Right ventricle myocardium superior (tissue), 1 donor: ENCODE measurements at places on chromosomes 12 and 14. TPM values are rescaled to one million over a fixed set of nuclear protein-coding genes. Genes with fewer than 3 reads are reported as not detected.

DNA sequence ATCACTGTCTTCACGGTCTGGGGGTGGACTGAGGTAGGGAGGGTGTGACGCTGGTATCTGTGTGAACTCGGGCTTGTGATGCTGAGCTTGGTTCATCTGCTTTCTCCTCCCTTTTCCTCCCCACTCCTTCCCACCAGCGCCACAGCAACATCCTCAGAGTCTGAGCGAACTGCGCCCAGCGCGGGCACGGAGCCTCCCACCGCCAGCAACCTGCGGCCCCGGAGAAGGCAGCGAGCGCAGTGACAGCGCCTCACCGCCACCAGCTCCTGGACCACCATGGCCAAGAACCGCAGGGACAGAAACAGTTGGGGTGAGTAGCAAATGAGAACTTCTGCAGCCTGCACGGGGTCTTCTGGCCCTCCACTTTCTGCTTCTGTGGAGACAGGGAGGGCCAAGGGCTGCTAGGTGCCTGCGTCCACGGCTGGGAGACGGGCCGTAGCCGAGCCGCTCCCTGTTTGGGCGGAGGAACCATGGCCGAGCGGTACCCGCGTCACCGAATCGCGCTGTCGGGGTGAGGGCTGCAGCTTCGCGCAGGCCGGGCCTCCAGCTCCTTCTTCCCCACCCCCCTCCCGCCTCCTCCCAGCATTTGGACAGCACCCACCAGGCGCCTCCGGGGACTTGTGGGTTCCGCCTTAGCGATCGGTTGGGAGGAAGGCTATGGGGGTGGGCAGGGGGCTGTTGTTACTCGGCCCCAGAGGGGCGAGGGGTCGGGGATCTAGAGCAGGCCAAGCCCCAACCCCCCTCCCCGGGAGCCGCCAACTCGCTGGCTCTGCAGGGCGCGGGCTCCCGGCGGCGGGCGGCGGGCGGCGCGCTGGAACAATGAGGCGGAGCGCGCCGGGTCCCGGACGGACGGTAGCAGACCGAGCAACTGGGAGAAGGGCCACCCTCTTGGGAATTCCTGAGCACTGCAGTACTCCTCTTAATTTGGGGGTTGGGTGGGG, at the start of gene ATL1:
Gene ATL1 (plus strand): TSS at position 156 of the 941 bp plus-strand sequence. CDS start 121 bp downstream, at position 277.
- peak; percentile 86 for DNase-seq

- DNase-seq: no peak
Measured at GRCh38 chr12:45879363-45879895, 110.9 kb downstream of the SCAF11 start.

GRCh38 chr12:131647667-131648066, 63.2 kb upstream of the SFSWAP start:
- no peak for DNase-seq

- no peak for DNase-seq
Measured at GRCh38 chr12:116293687-116294453, 16.4 kb upstream of the MED13L start.

DNA sequence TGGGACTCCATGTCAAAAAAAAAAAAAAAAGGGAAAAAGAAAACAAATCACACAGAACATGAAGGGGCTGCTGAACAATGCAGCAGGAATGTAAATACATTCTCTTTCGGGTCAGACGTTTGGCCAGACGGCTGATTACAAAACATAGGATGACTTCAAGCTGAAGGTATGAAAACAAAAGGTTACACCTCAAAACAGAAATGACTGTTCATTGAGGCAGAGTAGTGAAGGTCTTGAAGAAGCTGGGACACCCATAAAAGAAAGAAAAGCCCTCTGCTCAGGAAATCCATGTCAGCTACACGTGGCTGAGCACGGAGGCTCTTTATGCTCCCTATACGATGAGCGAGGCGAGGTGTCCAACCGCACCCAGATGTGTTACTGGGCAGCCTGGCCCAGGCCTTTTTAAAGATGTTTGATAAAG, 37.7 kb downstream of the FGD4 start:
- DNase-seq: no peak

DNA sequence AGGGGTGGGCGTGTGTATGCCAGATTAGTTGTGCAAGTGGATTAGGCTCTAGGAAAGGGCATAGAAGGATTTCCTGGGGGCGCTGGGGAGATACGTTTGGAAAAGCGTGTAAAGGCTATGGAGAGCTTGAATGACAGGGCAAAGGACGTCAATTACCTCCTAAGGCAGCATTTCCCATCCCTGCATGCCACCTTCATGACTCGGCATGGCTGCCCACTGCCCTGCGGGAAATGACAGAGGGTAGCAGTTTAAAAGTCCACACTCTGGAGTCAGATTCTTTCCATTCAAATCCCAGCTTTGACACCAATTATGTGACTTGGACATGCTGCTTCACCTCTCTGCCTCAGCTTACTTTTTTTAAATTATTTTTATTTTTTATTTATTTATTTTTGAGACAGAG, 14.8 kb upstream of the TMEM229B start:
- no peak for DNase-seq

GRCh38 chr12:31973818-31974217, 14.6 kb downstream of the RESF1 start:
- DNase-seq: no peak

DNA sequence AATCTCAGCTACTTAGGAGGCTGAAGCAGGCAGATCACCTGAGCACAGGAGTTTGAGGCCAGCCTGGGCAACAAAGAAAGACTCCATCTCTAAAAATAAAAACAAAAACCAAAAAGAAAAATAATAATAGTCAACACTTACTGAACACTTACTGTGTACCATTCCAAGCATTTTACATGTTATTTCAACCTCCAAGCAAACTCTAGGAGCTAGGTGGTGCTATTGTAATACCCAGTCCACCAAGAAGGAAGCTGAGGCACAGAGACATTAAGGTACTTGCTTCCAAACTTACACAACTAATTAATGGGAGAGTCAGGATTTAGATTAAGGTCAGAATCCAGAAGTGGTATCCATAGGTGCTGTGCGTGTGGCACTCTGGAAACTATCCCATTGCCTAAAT, 13.7 kb upstream of the OR6J1 start:
- no peak for DNase-seq

- no peak for DNase-seq
Measured at GRCh38 chr12:118375348-118375747, 1.0 kb upstream of the SUDS3 start.

DNA sequence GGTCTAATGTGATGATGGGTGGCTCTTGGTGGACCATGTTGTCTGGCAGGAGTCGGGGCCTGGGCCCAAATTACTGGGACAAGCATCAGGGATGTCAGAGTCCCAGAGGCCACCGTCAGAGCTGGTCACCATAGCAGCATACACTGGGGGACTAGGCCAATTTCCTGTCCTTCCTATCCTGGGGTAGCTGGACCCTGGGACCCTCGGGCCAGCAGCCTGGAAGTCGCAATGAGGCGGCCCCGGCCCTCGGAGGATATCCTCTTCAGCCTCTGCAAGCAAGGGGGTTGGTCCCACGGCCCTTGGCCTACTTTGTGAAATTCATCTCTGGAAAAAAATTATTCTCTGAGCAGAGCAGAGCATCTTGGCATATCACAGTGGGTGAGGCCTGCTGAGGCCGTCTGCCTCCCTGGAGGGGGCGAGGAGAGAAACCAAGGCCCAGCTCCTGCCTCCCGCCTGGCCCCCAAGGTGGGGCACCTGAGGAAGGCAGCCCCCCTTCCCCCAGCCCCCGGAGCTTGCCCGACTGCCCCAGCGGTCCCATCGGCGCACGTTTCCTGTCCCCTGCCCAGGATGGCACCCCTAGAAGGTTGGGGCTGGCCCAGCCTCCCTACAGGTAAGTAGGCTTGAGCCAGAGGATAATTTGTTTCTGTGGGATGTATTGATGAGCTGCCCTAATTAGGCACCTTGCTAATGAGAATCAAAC, 135.0 kb upstream of the MYL2 start:
- no peak for DNase-seq

GRCh38 chr12:104230304-104231095, 14.9 kb downstream of the TXNRD1 start:
- DNase-seq: no peak

DNA sequence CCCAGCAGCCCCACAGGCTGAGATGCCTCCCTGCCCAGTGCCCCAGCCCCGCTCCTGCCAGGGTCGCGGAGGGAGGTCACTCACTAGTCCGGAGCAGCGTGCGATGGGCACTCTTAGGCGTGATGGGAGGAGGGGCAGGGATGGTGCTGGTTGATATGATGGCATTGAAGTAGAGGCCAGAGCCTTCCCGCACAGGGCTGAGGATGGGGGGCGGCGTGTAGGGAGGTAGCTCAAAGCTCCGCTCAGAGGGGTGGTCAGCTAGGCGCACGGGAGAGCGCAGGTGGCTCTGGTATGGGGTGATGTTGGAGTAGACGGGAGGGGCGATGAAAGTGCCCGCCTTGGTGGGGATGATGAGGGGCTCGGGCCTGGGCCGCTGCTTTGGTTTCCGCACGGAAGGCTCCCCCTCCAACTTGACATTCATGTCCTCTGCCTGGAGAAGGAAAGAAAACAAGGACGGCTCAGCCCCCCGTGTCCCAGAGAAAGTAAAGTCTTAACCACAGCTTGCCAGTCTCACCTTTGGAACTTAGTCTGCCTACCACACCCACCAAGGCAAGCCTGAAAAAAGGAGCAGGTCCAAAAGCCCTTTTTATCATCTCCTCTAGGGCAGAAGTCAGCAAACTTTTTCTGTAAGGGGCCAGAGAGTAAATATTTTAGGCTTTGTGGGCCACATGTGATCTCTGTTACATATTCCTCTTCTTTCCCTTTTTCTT, 15.5 kb upstream of the PNMA1 start:
- no peak for DNase-seq

GRCh38 chr14:39343614-39344013, 88.6 kb downstream of the FBXO33 start:
- no peak for DNase-seq

The DLGAP5 gene
- 0.27 TPM for total RNA-seq

The FAM181A gene
- total RNA-seq: not detected

The SERPINA9 gene
- total RNA-seq: not detected

The PRPH gene
- total RNA-seq: not detected

The CRACR2A gene
- total RNA-seq: 5.2 TPM
